ENCODE measurements at places on chromosomes 7 and 10.

GRCh38 chr7:45986355-45987298, 65.6 kb upstream of the IGFBP3 start:
- no peak for DNase-seq

DNA sequence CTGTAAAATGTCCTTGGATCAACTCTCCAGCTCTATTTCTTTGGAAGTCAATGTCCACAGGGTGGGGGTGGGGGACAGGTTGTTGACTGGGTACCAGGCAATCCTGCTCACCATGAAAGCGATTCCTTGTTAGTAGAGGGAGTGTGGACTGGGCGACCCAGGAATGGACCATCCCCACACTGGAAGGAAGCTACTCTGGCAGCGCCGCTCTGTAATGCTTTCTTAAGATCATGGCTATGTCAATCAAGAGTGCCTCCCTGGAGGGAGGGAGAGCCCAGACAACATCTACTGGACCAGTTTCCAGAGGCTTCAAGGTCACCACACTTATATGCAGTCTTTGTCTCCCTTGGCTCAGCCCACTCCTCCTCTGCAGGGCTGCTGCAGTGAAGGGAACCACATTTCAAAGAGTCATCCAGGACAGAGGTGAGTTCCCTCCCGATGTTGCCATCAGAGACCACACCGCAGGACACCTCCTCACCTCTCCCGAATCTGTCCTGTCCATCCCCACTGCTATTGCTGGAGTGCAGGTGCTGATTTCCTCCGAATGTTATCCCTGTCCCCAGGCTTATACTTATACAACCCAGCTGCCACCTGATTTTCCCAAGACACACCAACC, 6.9 kb downstream of the GIMAP5 start:
- DNase-seq = no peak

DNA sequence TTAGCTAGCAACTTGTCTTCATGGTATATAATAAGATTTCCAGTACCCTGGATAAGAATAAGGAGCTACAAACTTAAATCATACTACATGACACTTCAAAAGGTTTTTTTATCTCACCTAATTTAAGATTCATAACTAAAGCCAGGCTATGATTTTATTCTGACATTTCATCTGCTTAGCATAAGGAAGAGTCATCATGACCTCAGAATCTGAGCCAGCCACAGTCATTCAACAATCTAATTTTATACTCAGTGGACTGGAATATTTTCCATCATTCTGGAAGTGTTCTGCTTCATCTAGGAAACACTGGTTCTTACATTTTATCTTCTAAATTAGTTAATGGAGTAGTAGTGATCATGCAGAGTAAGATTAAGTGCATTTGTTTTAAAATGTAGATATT, 102.1 kb upstream of the KCND2 start:
- DNase-seq = no peak

DNA sequence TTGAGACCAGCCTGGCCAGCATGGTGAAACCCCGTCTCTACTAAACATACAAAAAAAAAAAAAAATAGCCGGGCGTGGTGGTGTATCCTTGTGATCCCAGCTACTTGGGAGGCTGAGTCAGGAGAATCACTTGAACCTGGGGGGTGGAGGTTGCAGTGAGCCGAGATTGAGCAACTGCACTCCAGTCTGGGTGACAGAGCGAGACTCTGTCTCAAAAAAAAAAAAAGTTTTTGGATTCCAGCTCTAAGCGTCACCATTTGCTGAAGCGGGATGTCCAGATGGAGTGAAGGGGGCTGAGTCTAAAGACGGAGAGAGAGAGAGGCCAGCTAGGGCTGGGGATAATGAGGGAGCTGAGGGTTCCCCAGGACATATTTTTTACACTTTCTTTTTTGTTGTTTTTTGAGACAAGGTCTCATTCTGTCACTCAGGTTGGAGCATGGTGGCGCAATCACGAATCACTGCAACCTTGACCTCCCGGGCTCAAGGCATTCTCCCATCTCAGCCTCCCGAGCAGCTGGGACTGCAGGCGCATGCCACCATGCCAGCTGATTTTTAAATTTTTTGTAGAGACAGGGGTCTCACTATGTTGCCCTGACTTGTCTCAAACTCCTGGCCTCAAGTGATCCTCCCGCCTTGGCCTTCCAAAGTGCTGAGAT, 9.4 kb upstream of the HK1 start:
- no peak for DNase-seq

GRCh38 chr10:21934307-21934706, 69.2 kb downstream of the DNAJC1 start:
- no peak for DNase-seq
